Ammon's horn (tissue), 1 donor: ENCODE measurements at places on chromosomes 16 and 17.
A peak's percentile ranks its signal among the peaks of the same experiment; 100 is the strongest.

DNA sequence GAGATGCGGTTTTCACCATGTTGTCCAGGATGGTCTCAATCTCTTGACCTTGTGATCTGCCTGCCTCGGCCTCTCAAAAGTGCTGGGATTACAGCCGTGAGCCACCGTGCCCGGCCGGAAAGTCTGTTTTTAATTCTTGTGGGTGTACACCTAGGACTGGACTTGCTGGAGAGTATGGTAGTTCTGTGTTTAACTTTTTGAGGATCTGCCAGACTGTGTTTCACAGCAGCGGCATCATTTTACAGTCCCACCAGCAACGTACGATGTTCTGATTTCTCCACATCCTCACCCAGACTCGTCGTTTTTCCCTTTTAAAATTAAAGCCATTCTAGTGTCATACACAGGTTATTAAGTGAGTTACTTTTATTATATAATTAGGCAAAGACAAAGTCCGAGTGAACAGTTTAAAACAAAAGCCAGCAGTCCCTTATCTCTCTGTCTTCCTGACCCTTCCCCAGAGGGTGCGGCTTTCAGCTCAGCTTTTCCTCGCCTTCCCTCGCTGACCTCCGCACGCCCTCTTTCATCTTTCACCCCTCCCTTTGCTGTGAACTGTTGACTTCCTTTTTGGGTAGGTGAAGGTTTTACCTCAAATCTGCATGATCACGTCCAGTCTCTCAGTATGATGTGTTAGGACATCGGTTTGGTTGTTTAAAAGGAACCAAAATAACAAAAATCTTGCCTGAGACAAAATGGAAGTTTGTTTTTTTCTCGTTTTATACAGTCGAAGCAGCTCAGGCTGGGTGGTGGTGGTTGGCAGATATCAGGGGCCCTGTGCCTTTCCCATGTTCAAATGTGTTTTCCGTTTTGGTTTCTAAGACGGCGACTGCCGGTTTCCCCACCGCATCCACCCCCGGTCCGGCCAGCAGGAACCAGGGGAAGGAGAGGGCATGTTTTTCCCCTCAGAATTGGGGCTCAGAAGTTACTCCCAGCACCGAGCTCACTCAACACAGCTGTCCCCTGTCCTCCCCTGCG lies 18.0 kb downstream of the FAM234A start:
- no peak for DNase-seq

DNA sequence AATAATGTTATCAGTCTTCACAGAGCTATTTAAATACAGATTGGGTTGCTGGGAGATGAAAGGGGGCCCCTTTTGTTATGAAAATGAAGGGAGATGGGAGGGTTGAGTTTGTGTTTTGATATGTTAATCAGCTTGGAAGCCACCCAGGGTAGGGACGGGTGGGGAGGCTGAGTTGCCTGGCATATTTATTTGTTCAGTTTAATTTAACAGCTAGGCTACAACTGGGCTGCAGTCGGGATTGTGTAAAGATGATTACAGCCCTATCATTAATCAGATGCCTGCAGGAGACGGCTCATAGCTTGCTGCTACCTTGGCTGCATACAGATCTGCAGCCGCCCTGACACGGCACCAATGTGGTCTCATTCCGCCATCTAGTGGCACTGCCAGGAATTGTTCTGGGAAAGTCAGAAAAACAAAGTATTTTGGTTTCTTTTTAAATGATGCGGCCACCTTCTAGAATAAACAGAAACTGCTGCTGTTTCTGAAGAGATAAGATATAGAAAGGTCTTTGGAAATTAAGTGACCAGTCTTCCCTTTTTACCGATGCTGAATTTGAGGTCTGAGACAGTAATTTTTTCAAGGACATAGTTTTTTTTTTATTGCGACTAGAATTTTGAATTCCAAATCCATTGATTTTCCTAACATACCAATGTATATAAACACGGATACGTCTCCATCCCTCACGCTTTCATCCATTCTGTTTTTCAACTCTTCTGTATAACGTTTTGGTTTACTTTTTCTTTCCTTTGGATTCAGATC lies 458.0 kb upstream of the ASIC2 start:
- peak; percentile 79 for DNase-seq

DNA sequence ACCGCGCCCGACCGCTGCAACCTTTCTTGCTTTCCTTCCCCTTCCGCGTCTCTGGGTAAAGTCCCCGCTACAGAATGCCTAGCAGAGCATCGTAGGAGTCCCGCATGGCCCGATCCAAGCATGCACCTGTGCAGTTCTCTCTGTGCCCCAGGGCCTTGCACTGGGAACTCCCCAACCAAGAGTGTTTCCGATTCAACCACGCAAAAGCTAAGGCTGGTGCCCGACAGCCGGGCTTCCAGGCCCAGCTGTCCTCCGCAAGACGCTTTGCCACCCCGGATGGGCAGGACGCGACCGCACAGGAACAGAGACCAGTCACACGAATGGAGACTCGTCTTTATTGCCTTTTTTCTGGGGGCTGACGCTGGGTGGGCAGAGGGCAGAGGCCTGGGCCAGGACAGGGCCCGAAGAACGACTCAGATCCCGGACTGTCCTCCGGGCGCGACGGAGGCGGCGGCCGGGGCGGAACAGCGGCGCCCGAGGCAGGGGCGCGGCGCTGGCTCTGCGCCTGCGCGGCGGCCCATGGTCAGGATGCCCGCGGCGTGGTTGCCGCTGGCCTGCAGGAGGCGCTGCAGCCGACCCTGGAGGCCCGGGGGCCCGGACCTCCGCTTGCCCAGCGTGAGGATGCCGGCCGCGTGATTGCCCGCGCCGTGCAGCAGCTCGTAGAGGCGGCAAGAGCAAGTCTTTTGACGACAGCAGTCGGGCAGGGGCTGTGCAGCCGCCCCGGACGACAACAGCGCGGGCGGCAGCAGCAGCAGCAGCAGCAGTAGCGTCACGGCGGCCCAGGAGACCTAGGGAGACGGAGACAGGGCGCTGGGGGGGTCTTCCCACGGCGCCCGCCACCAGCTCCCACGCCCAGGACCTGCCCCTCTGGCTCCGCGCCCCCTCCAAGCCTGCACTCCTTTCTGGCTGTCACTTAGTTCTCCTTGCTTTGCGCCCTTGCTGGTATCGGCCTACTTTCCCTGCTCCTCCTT lies 1.2 kb downstream of the HCRT start:
- peak; percentile 74 for DNase-seq

DNA sequence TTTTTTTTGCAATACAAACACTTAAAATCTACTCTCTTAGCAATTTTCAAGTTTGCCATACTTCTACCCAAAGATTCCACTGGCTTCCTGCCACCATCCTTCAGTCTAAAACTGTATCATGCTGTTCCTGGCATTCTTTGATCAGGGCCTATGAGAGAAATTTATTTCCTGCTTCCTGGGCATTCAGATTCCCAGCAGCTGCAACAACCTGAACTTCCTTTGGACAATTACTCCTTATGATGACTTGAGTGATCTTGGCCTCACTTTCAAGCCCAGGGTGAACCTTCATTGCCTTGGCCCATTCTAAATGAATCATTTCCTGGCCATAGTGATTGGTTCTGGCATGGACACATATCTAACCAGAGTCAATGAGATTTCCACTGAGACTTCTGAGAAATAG lies 18.0 kb upstream of the MON1B start:
- no peak for DNase-seq

DNA sequence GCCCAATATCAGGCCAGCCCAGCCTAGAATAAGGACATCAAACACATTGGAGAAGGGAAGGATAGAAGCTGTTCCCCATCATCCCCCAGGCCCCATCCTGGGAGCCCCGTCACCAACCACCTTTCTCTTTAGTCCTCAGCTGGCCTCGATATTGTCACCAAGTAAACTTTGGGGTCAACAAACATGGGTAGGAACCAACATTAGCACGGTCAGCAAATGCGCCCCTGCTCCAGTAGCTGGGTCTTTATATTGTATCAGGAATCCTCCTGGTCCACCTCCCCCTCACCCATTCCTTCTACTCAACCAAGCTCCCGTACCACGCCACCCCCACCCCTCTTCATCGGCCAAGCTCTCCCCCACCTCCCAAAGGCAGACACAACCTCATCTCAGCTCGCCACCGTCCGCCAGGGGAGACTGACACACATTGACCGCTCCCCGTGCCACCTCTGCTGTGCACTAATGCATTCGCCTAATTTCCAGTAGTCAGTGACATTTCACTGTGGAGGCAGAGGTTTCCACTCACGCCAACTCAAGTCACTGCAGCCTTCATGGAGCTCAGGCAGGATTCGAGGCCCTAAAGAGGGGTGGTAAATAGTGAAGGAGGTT lies 20.7 kb upstream of the CBX2 start:
- no peak for DNase-seq
